ENCODE measurements at places on chromosomes 12 and 14.
A peak's percentile ranks its signal among the peaks of the same experiment; 100 is the strongest.

GRCh38 chr12:13702381-13702780 lies 279.0 kb downstream of the GRIN2B start:
- no peak for DNase-seq

DNA sequence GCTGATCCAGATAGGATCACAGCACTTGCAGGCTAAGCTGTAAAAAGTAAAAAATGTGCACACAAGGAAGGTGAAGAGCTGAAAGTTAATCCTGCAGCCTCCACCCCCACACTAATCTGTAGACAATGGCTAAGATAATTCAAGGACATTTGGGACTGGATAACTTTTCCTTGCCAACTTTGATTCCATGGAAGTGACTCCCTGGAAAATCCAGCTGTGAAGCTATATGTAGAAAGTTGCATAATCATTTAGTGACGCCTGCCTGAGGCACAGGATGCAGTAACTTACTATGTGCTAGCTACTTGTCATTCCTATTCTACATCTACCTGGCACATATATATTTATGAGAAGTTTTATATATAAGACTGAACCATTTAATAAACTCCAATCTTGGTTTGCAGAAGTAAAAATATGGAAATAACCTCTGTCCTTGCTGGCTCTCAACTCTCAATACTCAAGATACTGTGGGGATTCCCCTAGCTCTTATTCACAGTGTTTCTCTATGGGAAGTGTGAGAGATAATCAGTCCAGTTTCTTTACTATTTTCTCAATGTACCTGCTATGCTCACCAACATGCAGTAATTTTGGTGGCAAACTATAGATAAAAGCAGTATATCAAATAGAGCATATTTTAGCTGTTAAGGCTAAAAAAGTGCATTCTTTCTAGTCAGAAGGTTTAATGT lies 14.8 kb downstream of the LDHB start:
- DNase-seq, result no peak

- DNase-seq, result no peak
Observed at GRCh38 chr12:63845726-63846125, 1.2 kb downstream of the SRGAP1 start.

DNA sequence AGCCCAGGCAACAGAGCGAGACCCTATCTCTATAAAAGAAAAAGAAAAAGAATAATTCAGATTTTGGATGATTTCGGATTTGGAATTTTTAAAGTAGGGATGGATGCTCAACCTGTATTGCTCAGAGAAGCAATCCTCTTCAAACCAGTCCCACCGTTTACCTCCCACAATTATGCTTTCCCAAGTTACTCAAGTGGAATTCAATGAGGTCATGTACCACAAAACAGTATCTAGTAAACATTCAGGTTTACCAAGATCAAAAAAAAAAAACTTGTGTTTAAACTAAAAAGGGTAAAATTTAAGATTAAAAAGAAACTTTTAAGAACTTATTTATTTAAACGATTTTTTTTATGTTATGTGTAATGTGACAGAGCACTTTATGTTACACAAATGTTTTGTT lies 2.5 kb downstream of the KDM5A start:
- DNase-seq, result no peak

DNA sequence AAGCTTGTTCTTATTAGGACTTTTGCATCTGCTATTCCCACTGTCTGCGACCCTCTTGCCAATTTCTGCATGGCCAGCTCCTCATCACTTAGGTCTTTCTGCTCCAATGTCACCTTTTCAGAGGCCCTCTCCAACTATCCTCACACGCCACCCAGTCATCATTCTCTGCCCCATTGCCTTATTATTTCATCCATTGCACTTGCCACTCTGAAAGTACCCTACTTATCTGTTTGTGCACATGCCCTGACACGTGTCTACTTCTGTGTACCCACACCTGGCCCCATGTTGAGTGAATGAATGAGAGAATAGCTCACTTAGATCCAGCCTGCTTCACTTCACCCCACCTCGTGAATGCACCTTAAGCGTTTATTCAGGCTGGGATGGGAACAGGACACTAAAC lies 218.7 kb upstream of the TBX3 start:
- DNase-seq, result no peak

DNA sequence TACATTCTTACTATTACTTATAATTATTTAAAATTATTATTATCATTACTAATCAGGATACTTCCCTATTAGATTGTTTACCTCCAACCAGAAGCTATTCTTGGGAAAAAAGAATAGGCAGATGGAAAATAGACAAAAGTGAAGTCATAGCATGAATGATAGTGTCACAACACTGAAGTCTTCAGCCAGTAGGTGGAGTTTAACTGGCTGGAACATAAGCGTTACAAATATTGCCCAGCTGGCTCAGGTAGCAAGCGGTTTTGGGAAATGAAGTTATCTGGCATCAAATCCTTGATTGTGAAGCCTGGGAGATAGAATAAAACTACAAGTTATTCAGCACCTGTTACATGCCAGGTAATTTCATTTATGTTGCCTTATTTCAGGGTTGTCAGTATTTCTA lies 762.9 kb downstream of the C12orf50 start:
- DNase-seq, result no peak

- no peak for DNase-seq
Observed at GRCh38 chr12:121738340-121738858, 25.8 kb downstream of the TMEM120B start.

DNA sequence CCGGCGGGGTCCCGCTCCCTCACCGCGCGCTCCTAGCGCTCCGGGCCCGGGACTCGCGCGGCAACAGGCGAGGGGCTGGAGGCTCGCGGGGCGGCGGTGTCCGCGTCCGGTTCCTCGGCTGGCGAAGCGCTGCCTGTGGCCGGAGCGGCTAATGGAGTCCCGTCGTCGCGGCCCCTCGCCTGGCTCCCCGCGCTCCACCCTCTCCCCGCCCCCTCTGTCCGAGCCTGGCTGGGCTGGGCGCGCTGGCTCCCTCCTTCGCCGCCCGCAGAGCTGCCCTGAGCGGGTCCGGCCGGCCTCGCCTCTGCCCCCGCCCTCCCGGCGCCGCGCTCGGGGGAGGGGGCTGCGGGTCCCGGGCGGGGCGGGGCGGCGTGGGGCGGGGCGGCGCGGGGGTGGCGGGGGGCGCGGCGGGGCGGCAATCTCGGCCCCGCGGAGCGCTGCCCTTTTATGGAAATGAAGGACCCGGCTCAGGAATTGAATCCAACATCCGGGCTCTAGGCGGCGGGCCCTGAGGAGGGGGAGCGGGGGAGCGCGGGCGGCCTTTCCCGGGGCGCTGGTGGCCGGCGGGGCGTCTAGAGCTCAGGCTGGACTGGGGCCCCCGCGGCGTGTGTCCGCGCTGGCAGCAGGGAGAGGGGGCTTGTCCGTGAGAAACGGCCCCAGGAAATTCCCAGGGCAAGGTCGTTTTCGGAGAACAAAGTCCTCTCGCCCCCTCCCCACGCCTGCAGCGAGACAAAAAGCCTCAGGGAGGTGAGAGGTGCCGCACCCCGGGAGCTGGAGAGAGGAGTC lies at the start of gene FERMT2:
Gene FERMT2, minus strand, starts transcription at position 153 of the 783 bp plus-strand sequence. CDS start 482 bp downstream, outside the sequence.
- DNase-seq, result no peak

GRCh38 chr12:101685092-101685491 lies 12.3 kb upstream of the CHPT1 start:
- no peak for DNase-seq

- DNase-seq, result no peak
Observed at GRCh38 chr14:71400871-71401321, 493.6 kb downstream of the PCNX1 start.

- DNase-seq, result no peak
Observed at GRCh38 chr14:28294834-28295440, 471.6 kb upstream of the FOXG1 start.

GRCh38 chr12:90510948-90511347 lies 444.0 kb downstream of the CCER1 start:
- DNase-seq, result no peak

- DNase-seq, result no peak
Observed at GRCh38 chr12:90833228-90833627, 121.7 kb downstream of the CCER1 start.

DNA sequence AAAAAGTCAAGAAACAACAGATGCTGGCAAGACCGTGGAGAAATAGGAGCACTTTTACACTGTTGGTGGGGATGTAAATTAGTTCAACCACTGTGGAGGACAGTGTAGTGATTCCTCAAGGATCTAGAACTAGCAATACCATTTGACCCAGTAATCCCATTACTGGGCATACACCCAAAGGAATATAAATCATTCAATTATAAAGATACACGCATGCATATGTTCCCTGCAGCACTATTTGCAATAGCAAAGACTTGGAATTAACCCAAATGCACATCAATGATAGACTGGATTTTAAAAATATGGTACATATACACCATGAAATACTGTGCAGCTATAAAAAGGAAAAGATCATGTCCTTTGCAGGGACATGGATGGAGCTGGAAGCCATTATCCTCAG lies 18.0 kb upstream of the CATSPERB start:
- DNase-seq, result no peak

DNA sequence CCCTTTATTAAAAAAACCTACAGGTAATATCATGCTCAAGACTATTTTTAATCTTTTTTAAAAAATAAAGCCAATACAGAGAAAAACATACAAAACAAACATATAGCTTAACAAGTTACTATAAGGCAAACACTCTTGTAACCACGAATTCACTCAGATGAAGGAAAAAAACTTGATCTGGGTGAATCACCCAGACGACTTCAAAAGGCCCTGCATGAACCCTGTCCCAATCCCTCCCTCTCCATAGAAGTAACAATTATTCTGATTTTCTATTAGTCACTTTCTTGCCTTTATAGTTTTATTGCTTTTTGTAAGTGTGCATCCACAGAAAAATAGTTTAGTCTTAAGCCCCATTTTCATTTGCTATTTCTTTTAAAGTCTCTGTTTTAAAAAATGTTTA lies 72.6 kb downstream of the LRP6 start:
- DNase-seq, result no peak

GRCh38 chr14:64117671-64118402 lies 176.3 kb downstream of the ESR2 start:
- DNase-seq, result no peak

DNA sequence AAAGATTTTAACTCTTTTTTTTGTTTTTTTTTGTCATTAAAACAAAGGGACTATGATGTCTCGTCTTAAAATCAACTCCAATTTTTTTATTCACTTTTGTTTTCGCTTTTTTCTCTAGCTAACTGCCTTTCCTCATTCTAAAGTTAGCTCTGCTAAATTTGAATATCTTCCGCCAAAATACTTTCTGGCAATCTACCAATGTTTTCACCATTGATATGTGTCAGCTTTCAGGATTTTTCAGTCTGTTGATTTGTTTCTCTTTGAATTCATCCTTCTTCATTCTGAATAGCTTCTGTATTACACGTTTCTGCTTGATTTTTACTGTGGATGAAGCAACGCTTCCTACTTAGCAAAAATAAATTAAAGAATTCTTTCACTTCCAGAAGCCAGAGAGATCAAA lies 38.7 kb upstream of the NOVA1 start:
- no peak for DNase-seq

DNA sequence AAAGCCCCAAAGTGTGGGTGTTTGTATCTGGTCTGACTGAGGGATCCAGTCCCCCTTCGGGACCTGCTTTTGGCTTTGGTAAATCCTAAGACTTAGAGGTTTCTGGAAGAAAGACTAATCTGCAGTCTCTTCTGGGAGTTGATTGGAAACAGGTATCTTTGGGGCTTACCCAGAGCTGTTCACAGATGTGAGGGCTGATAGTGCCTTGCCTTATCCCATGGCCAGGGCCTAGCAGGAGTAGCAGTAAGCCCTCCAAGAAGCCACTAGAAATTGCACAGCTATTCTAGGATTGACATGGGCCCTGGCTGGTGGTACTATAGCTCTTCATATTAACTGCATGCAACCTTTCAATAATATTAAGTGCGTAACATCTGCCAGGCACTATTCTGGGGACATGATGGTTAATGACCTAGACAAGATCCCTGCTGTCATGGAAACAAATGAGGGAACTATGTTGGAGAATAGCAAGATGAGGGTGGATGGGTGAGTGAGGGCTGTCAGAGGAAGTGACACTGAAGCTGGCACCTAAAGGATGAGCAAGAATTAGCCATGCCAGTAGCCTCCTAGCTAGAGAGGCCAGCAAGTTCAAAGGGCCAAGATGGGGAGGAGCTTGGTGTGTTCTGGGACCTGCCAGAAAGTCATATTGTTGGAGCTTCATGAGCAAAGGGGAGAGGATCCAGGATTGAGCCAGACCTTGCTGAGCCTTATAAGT lies 71.7 kb downstream of the CRADD start:
- no peak for DNase-seq

DNA sequence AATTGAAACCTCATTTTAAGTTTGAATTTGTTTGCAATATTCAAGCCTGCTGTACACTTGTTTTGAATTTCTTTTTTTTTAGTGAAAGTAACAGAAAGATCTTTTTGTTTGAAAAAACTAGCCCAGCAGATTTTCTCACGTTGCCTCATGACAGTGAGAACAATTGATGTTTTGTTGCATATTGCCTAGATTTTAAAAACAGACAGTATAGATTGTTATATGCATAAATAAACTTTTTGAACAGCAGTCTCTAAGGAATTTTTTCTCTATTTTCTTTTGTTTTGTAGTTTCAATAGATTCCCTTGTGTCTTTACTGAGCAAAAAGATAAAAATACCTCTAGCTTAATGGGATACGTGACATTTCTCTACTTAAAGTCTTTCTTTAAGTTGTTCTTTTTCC lies 15.4 kb downstream of the OR6C6 start:
- no peak for DNase-seq

DNA sequence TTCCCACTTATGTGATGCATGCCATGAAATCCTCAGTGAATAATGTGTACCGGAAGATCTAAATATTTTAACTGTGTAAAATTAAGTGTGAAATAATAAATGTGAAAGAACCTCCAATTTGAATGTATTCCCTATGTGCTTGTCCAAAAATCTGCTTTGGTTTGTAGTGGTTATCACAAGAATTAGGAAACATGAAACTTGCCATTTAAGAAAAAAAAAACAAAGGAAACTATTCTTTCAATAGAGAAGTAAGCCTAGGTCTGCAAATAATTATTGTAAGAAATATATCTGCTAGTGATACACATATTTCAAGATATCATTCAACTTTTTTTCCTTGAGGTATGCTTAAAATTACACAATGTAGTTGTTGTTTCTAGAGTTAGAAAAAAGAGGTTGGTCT lies 500.4 kb downstream of the SLC6A15 start:
- DNase-seq, result no peak

GRCh38 chr14:47103771-47104170 lies 452.2 kb upstream of the RPL10L start:
- no peak for DNase-seq

- no peak for DNase-seq
Observed at GRCh38 chr12:4768341-4768740, 48.1 kb downstream of the GALNT8 start.

- no peak for DNase-seq
Observed at GRCh38 chr12:2583642-2584401, 210.9 kb upstream of the FKBP4 start.

GRCh38 chr12:30044206-30044605 lies 260.5 kb upstream of the TMTC1 start:
- no peak for DNase-seq

GRCh38 chr12:1632702-1633101 lies 3.7 kb downstream of the WNT5B start:
- no peak for DNase-seq

GRCh38 chr12:113334786-113335539 lies at the start of gene SLC8B1:
Gene SLC8B1 (minus strand): TSS chr12:113335109. CDS start chr12:113332878, 2,231 bp downstream.
- DNase-seq, result peak; percentile 85
